Spinal cord (tissue), 10 donors: ENCODE measurements at places on chromosomes 4 and X. TPM values are rescaled to one million over a fixed set of nuclear protein-coding genes. Genes with fewer than 3 reads are reported as not detected.
A peak's percentile ranks its signal among the peaks of the same experiment; 100 is the strongest.

The ABCG2 gene
- total RNA-seq: 64.2 TPM

- H3K27ac ChIP-seq: no peak overlapping the region
- no peaks in the 10 kb centered on the region for H3K4me1 ChIP-seq
- H3K36me3 ChIP-seq: no peaks in the 10 kb centered on the region
- H3K4me3 ChIP-seq: no peak overlapping the region
- H3K27me3 ChIP-seq: no peaks in the 10 kb centered on the region
- peak; percentile 46 for DNase-seq
Observed at GRCh38 chr4:138487670-138488069, 245.5 kb upstream of the SLC7A11 start.

GRCh38 chrX:119398974-119399771 lies at the start of gene SLC25A43:
Gene SLC25A43 (plus strand): TSS chrX:119399336. CDS start chrX:119399404, 68 bp downstream.
- H3K36me3 ChIP-seq: no peaks in the 10 kb centered on the region
- peaks cover 6% of the 10 kb centered on the region for H3K4me1 ChIP-seq
- no peak for DNase-seq
- peak within 1 kb of the TSS; percentile 42 for H3K4me3 ChIP-seq
- no peaks in the 10 kb centered on the region for H3K27me3 ChIP-seq
- no peak within 1 kb of the TSS for H3K27ac ChIP-seq

DNA sequence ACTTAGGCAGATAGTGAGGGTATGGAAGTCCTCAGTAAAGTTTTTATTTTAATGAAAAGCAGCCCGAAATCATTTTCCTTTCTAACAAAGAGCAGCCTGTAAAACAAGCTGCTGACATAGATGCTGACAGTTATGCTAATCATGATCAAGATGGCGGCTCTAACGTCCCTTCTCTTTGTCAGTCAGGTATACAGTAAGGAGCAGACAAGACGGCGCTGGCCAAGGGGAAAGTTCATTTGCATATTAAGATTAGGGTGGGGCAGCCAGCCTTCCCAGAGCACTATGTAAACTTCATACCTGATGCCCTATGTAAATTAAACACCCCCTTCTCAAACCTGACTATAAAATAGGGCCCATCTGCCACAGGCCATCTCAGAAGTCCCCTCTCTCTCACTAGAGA lies 76.9 kb downstream of the MAGEB10 start:
- no peak for DNase-seq
- no peak overlapping the region for H3K27ac ChIP-seq
- no peaks in the 10 kb centered on the region for H3K27me3 ChIP-seq

- no peaks in the 10 kb centered on the region for H3K4me1 ChIP-seq
- H3K27me3 ChIP-seq: no peaks in the 10 kb centered on the region
- H3K27ac ChIP-seq: no peak overlapping the region
- no peaks in the 10 kb centered on the region for H3K36me3 ChIP-seq
Observed at GRCh38 chr4:148239494-148239985, 202.7 kb downstream of the NR3C2 start.

The TCEAL2 gene
- total RNA-seq: 17.8 TPM

DNA sequence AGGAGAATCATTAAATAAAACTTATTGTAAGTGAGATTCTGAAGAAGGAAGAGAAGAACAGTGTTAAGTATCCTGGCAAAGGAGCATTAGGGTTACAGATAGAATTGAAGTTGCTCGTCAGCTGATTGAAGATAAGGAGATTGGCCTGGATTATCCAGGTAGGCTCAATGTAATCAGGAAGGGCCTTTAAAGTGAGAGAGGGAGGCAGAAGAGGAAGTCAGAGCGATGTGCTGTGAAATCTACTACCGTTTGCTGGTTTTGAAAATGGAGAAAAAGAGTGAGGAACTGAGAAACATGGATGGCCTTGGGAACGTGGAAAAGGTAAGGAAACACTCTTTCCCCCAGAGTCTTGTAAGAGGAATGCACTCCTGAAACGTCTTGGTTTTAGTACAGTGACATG lies 245.7 kb downstream of the ANTXR2 start:
- H3K27ac ChIP-seq: no peak overlapping the region
- no peaks in the 10 kb centered on the region for H3K27me3 ChIP-seq
- H3K4me1 ChIP-seq: no peaks in the 10 kb centered on the region
- no peak for DNase-seq
- H3K4me3 ChIP-seq: no peak overlapping the region

The MAGEA2 gene
- total RNA-seq: not detected

- DNase-seq: no peak
- no peaks in the 10 kb centered on the region for H3K4me1 ChIP-seq
- no peak overlapping the region for H3K4me3 ChIP-seq
Observed at GRCh38 chr4:3107271-3107670, 32.8 kb downstream of the HTT start.

The DRP2 gene
- 9.8 TPM for total RNA-seq

GRCh38 chr4:72641611-72642010 lies 72.6 kb upstream of the ADAMTS3 start:
- no peaks in the 10 kb centered on the region for H3K36me3 ChIP-seq
- H3K4me1 ChIP-seq: no peaks in the 10 kb centered on the region
- no peaks in the 10 kb centered on the region for H3K27me3 ChIP-seq
- H3K27ac ChIP-seq: no peak overlapping the region
- DNase-seq: no peak

- no peak for DNase-seq
- no peaks in the 10 kb centered on the region for H3K27me3 ChIP-seq
- no peaks in the 10 kb centered on the region for H3K36me3 ChIP-seq
- H3K4me1 ChIP-seq: no peaks in the 10 kb centered on the region
- no peak overlapping the region for H3K4me3 ChIP-seq
Observed at GRCh38 chr4:138579146-138579545, 337.0 kb upstream of the SLC7A11 start.

DNA sequence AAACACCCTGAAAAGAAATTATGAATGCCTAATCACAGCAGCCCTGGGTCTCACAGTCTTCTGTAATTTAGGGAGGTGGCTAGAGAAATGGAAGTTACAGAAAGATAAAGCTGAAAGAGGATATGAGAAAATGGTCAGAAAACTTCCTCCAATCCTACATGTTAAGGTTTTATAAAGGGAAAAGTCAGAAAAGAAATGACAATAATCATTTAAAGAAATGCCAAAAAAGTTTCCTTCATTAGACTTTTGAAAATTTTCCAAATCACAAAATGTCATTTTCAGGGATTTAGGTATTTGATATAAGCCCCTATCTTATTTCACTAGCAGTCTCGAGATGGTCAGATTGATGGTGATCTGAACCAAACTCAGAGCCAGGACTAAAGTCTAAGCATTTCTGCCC lies 276.2 kb downstream of the CHIC1 start:
- no peak for DNase-seq
- no peaks in the 10 kb centered on the region for H3K4me1 ChIP-seq
- H3K27ac ChIP-seq: no peak overlapping the region
- no peak overlapping the region for H3K4me3 ChIP-seq
- H3K27me3 ChIP-seq: no peaks in the 10 kb centered on the region

The TIGD4 gene
- total RNA-seq: 6.1 TPM

GRCh38 chrX:154834562-154834961 lies at the start of gene SMIM9:
Gene SMIM9 (minus strand): TSS chrX:154834662. CDS start chrX:154830856, 3,806 bp downstream.
- H3K27ac ChIP-seq: no peak within 1 kb of the TSS
- no peaks in the 10 kb centered on the region for H3K27me3 ChIP-seq
- no peak for DNase-seq
- H3K36me3 ChIP-seq: no peaks in the 10 kb centered on the region
- no peak within 1 kb of the TSS for H3K4me3 ChIP-seq
- no peaks in the 10 kb centered on the region for H3K4me1 ChIP-seq

DNA sequence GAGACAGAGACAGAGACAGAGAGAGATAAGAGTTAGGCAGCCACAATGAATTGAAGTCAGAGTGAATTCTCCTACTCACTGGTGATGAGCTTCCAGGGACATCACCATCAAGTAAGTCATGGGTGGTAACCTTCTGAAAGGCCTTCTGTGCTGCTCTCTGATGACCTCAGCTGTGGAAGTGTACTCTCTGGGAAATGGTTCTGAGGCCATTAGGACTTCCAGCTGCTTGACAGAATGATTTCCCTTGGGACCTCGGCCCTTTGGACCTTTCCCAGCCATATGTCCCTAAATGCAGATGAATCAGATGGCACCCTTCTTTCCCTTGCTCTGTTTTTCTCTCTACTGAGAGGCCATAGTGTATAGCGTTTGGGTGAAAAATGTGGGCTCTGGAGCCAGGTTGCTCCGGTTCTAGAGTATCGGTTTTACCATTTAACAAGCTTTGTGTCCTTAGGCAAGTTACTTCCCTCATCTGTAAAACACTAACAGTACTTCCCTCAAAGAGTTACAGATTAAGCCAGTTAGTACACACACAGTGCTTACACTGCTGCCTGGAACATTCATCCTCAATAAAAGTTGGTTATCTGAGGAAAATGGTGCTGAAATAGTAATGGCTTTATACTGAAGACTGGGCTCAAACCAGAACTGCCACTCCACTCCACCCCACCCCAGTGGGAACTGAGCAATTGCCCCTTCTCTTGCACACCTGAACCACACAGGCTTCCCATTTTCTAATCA lies 7.6 kb downstream of the SEPTIN11 start:
- no peak overlapping the region for H3K27ac ChIP-seq
- H3K4me3 ChIP-seq: no peak overlapping the region
- DNase-seq: no peak
- no peaks in the 10 kb centered on the region for H3K36me3 ChIP-seq

GRCh38 chrX:37349221-37350033 lies at the start of gene PRRG1:
Gene PRRG1 (plus strand): TSS chrX:37349364. CDS start chrX:37406250, 56,886 bp downstream.
- peak within 1 kb of the TSS; percentile 74 for H3K4me3 ChIP-seq
- no peaks in the 10 kb centered on the region for H3K4me1 ChIP-seq
- H3K27me3 ChIP-seq: peaks cover 4% of the 10 kb centered on the region
- peak; percentile 50 for DNase-seq
- H3K27ac ChIP-seq: peak within 1 kb of the TSS; percentile 93

DNA sequence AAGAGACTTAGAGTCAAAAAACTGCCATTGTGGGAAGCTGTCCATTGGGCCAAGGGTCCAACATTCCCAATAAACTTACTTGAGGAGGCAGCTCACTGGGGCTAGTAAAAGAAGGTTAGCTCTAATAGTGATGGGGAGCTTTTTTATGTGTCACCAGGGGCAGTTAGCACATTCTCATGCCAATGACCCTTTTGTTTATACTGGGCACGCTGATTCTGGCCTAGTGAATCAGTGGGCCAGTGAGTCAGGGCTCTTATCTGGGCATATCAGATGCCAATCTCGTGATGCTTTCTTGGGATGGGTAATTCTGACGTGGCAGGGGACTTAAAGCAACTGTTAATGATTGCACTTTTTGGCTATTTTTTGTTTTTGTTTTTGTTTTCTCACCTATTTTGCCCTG lies 27.8 kb downstream of the TCEAL1 start:
- H3K27ac ChIP-seq: no peak overlapping the region
- H3K27me3 ChIP-seq: peaks cover 2% of the 10 kb centered on the region
- H3K36me3 ChIP-seq: no peaks in the 10 kb centered on the region
- H3K4me1 ChIP-seq: no peaks in the 10 kb centered on the region
- DNase-seq: no peak

DNA sequence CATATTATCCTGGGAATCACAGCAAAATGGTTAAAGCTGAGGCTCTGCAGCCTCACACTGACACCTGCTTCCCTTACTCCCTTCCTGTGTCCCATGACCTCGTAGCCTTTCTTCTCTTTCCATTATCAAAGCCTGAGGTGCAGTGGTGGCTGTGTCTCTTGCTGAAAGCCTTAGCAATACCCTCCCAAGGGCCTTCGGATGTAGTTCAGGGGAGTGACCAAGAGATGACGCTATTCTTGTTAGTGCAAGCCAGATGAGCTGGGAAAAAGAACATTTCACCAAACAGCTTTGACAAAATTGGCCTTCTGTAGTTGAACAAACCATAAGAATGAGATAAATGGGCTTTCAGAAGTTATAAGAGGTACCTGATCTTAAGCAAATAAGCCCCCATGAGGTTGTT lies 31.6 kb downstream of the SMIM10L2A start:
- H3K27ac ChIP-seq: no peak overlapping the region
- no peaks in the 10 kb centered on the region for H3K4me1 ChIP-seq
- H3K36me3 ChIP-seq: no peaks in the 10 kb centered on the region
- no peak for DNase-seq
- no peak overlapping the region for H3K4me3 ChIP-seq

GRCh38 chrX:40331762-40332161 lies 234.0 kb upstream of the BCOR start:
- no peak for DNase-seq
- H3K36me3 ChIP-seq: no peaks in the 10 kb centered on the region
- H3K4me1 ChIP-seq: no peaks in the 10 kb centered on the region

- DNase-seq: no peak
- H3K27ac ChIP-seq: no peak overlapping the region
- no peaks in the 10 kb centered on the region for H3K27me3 ChIP-seq
- no peaks in the 10 kb centered on the region for H3K36me3 ChIP-seq
Observed at GRCh38 chrX:63929608-63930007, 144.6 kb upstream of the ARHGEF9 start.

DNA sequence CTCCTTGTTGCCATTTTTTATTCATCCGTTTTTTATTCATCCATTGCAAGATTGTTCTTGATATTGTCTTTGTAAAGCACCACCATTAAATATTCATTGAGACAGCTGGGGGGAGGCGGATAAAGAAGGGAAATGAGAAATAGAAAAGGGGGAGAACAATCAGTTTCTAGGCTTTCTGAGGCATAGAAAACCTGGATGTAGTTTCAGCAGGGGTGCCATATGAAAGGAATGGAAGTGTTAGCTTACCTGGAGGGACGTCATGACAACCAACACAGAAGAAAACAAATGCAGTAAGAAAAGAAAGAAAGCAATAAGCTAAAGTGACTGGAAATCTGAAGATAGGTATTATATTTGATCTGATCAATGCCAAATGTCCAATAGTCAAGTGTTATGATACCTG lies 276.1 kb downstream of the GASK1B start:
- no peaks in the 10 kb centered on the region for H3K4me1 ChIP-seq
- no peak for DNase-seq
- no peaks in the 10 kb centered on the region for H3K27me3 ChIP-seq
- no peak overlapping the region for H3K4me3 ChIP-seq
- H3K27ac ChIP-seq: no peak overlapping the region
- H3K36me3 ChIP-seq: no peaks in the 10 kb centered on the region

- H3K27me3 ChIP-seq: no peaks in the 10 kb centered on the region
- DNase-seq: peak; percentile 5
- no peaks in the 10 kb centered on the region for H3K4me1 ChIP-seq
- H3K27ac ChIP-seq: no peak overlapping the region
- no peaks in the 10 kb centered on the region for H3K36me3 ChIP-seq
Observed at GRCh38 chr4:126223784-126224407, 909.1 kb downstream of the FAT4 start.

- no peaks in the 10 kb centered on the region for H3K36me3 ChIP-seq
- H3K4me3 ChIP-seq: no peak overlapping the region
- H3K27me3 ChIP-seq: no peaks in the 10 kb centered on the region
- H3K27ac ChIP-seq: no peak overlapping the region
- H3K4me1 ChIP-seq: no peaks in the 10 kb centered on the region
Observed at GRCh38 chr4:127139788-127140286, 492.9 kb upstream of the INTU start.

The RIPPLY1 gene
- not detected for total RNA-seq

DNA sequence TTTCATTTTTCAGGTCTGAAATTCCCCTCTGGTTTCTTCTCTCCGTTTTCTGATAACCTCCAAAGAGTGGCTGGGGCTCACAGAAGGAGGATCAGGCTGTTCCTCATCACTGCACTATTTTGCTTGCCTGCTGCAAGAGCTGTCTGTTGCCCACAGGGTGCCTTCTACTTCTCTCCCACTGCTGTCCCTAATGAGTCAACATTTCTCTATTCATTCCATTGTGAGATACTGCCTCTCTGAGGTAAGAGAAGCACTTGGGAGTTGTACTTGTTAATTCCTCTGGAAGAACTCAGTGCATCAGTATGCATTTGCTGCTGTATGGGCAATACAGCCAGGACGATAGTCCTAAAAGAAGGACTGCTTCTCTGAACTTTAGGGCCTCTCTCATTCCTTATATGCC lies 34.8 kb downstream of the CT47B1 start:
- no peak for DNase-seq
- no peak overlapping the region for H3K27ac ChIP-seq
- H3K4me1 ChIP-seq: no peaks in the 10 kb centered on the region
- H3K4me3 ChIP-seq: no peak overlapping the region
- H3K36me3 ChIP-seq: no peaks in the 10 kb centered on the region
- H3K27me3 ChIP-seq: no peaks in the 10 kb centered on the region

The SPATA4 gene
- 0.50 TPM for total RNA-seq
